ENCODE measurements at places on chromosomes 12 and 14.

GRCh38 chr14:55386037-55386808, 25.4 kb downstream of the ATG14 start:
- DNase-seq: no peak

GRCh38 chr12:32659908-32660440, 19.1 kb upstream of the DNM1L start:
- DNase-seq: no peak

DNA sequence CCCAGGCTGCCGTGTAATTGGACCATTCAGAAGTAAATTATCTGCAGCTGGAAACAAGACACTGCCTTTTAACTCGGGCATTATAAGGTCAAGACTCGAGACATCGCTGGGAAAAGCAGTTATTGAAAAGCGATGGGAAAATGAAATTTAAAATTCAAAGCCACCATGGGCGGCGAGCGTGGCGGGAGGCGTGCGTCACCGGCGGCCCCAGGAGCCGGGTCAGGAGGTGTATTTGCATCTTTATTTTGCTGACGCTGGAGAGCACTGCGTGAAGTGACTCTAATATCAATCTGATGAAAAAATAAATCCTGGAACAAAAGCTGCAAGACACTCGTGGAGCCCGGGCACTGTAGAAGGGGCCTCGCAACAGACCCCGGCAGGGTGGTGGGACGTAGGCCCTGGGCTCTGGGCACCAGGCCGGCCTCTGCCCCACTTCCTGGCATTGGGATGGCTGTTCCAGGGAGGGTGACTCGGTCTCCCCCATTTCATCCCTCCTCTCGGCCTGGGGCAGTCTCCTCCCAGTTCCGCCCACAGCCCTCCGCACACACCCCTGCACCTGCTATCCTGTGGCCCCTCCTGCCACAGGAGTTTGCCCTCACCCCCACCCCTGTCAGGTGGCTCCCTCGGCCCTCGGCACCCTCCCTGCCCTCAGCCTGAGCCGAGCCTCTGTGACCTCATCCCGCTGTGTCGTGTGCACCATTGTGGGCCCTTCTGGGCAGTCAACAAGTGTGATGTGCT, 196.2 kb downstream of the KIF26A start:
- DNase-seq: no peak

DNA sequence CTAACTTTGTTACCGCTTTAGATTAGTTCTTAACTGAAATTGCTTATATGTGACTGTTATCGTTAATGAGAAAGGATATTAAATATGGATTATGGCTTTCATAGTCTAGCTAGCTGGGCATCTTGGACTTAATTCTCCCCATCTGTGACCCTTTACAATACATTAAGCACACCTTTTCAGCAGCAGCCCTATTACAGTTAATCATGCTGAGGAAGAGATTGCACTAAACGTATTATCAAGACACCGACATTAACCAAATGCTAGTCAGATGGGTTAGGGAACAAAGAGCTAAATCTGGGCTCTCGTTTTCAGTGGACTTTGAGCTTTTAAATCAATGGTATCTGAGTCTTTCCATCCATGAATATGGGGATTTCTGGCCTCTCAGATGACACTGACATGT, 447.5 kb upstream of the DCN start:
- DNase-seq: no peak

DNA sequence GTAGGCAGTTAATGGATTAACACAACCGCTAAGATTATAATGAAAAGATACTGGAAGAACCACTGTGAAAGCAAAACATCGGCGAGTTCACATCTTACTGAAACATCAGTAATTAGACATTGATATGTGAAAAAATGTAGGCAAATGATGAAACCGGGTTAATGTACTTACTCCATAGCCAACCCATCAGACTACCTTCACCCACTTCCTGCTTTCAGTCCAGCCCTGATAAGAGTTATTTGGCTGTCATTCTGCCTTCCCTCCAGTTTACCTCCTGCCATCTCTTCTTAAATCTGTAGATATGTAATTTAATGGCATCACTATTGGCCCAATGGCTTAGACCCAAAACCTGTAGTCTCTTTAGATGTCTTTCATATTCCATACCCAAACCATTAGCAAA, 46.0 kb upstream of the LGR5 start:
- DNase-seq: no peak

DNA sequence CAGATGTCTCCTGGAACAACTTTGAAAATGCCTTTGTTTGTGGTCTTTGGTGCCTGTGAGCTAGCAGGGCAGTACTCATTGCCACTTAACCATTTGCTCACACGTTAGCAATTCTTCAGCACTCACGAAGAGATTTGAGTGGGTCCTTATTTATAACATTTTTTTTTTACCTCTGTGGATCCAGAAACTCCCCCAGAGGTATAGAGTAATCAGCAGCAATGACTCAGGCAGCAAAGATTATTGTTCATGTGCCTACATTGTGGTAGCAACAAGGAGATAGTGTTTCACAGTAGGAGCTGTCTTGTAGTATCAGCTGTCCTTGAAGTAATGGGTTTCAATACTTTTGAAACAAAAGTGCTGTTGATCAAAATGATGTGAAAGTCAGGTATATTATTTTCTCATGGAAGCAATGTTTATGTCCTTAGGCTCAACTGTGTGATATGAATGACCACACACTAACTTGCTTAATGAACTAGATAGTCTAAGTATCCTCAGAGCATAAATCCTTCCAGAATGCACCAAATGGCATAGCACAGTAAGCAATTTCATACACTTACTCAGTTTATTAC, 304.1 kb downstream of the EGLN3 start:
- no peak for DNase-seq

GRCh38 chr12:40038619-40039018, 67.3 kb downstream of the SLC2A13 start:
- DNase-seq: no peak

- DNase-seq: no peak
Observed at GRCh38 chr12:93273834-93274564, 103.7 kb upstream of the NUDT4 start.

- no peak for DNase-seq
Observed at GRCh38 chr12:96456265-96456974, 33.0 kb upstream of the CFAP54 start.

DNA sequence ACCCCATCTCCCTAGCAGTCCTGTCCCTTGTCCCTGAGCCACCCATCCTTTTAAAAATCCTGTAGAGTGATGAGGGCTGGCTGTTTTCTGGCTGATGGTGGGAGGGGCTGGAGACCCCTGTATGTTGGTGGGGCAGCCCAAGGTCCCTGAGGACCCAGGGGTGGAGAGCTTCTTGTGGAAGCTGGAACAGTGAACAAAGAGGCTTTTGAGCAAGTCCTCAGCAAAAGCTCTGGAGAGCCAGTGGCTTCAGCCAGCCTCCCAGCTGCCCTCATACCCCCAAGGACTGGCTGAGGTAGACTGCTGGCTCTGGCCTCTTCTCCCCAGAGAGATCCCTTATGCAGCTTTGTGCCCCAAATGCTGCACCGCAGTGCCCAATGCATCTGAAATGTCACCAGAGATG, 29.2 kb upstream of the COL2A1 start:
- no peak for DNase-seq

DNA sequence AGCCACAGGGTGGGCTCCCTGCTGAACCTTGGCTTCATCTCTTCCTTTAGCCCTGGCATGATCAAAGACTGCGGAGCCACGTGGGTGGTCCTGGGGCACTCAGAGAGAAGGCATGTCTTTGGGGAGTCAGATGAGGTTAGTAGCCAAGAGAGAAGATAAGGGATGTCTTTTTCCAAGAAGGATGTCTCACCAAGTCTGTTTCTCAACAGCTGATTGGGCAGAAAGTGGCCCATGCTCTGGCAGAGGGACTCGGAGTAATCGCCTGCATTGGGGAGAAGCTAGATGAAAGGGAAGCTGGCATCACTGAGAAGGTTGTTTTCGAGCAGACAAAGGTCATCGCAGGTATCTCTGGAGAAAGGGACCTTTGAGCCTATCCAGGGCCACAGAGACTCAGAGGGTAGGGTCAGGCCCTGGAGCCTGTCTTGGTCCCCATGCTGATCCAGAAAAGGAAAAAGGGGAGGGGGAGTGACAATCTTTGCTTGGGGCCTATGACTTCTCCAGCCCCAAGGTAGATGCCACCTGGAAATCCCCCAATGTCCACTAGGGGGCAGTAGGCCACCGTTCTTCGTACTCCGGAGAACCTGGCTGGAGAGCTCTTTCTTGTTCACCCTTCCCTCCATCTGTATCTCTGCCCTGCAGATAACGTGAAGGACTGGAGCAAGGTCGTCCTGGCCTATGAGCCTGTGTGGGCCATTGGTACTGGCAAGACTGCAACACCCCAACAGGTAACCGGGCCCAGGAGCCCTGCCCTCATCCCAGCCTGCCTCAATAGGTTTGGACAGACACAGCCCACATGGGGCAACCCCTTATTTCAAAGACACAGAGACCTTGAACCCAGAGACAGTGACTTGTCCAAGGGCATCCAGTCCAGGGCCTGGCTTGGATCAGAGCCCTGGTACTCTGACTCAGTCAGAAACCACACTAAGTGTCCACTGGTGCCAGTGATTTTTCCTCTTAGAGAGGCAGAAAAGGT, 2.0 kb downstream of the TPI1 start:
- DNase-seq: peak; percentile 42

GRCh38 chr12:65885312-65885711, 61.0 kb downstream of the HMGA2 start:
- DNase-seq: no peak

DNA sequence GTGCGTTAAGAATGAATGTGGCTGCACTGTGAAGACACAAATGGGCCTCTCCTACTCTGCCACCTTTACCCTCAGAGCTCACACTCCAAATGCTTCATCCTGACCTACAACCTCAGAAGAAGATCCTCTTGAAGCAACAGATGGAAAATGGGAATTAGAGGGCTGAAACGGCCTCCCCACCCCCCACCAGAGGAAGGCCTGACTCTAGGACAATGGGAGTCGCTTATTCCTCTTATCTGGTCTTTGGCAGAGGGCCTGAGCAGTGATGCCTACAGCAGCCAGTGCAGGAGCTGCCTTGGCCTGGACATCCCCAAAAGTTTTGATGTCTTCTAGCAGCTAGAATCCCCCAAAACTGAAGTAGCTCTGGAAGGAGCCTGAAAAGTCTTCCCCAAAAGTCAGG, 29.2 kb downstream of the BTBD7 start:
- DNase-seq: no peak

- no peak for DNase-seq
Observed at GRCh38 chr14:31060253-31060875, 34.2 kb upstream of the STRN3 start.

DNA sequence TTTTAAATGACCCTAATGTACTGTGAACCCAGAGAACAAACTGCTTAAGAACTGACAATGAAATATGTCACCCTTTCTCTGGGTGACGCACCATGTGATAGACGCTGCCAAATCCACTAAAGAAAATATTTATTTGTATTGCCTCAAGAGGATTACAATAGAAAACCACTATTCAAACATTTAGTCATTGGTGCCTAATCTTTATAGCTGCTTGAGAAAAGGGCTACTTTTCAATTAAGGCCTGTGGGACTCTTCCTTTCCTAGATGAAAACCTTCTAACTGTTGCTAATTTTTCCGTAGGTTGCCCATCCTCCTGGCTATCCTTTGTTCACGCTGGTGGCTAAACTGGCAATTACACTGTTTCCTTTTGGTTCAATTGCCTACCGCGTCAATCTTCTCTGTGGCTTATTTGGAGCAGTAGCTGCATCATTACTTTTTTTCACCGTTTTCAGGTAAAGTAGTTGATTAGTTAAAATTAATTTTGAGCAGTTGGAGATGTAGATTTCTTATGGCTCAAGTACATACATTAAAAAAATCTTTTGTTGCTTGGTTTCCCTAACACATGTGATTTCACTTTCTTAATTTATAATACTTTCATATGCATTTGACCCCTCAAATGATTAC, 6.0 kb downstream of the TMEM260 start:
- no peak for DNase-seq

DNA sequence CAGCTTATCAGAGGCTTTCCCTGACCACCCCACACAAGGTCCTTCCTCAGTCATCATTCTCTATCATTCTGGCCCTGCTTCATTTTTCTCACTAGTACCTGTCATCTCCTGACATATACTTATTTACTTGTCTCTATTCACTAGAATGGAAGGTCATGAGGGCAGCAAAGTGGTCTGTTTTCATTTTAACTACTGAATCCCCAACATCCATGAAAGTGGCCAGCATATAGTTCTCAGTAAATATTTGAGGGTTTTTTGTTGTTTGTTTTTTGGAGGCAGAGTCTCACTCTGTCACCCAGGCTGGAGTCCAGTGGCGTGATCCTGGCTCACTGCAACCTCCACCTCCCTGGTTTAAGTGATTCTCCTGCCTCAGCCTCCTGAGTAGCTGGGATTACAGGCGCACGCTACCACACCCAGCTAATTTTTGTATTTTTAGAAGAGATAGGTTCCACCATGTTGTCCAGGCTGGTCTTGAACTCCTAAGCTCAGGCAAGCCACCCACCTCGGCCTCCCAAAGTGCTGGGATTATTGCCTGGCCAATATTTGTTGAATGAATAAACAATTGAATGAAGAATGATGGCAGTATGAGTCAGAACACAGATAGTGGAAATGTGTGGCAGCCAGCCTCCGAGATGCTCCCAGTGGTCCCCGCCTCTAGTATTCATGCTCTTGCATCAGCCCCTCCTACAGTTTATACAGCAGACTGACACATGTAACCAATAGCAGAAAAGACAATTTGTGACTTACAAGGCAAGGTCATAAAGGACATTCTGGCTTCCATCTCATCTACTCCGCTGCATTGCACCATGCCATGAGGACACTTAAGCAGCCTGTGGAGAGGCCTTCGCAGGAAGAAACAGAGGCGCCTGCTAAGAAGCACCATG, 7.0 kb upstream of the ANO6 start:
- peak; percentile 78 for DNase-seq

- DNase-seq: no peak
Observed at GRCh38 chr14:78335531-78335930, 165.4 kb downstream of the NRXN3 start.

GRCh38 chr14:101977311-101978071, 13.1 kb downstream of the DYNC1H1 start:
- no peak for DNase-seq

DNA sequence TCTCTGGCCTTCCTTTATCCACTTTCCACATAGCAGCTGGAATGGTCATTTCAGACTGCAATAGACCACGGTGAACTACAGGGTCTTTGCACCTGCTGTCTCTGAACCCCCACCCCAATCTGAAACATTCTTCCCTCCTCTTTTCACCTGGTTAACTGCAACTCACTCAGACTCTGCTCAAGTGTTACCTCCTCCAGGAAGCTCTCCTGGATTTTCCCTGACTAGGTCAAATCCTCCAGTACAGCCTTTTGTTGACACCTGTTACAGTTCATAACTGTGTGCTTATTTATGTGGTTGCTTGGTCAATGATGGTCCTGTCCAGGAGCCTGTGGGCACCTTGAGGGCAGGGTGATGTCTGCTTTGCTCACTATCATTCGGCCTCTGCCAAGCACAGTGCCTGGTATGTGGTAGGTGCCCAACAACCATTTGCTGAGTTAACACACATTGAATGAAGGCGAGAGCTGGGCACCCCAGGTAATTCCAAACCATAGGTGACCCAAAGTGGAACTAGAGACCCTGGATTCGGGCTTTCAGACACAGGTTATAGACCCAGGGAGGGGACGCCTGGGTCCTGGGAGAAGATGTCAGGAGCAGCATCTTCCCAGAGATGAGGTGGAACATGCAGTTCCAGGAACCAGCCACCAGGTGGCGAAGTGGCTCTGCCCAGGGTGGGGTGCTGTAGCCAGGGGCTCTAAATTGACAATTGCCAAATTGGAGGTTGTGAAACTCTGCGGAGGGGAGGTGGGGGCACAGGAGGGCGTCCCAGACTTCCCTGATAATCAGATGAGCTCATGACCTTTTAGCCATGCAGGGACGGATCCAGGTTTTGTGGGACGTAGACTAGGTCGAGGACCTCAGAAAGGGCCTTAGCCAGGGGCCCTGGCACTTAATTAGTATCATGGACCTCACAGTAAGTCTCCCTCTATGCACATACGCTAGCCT, 28.1 kb downstream of the TRPV4 start:
- peak; percentile 32 for DNase-seq
